NCI-H774 (cell line): ENCODE measurements at places on chromosomes 12 and 14.

DNA sequence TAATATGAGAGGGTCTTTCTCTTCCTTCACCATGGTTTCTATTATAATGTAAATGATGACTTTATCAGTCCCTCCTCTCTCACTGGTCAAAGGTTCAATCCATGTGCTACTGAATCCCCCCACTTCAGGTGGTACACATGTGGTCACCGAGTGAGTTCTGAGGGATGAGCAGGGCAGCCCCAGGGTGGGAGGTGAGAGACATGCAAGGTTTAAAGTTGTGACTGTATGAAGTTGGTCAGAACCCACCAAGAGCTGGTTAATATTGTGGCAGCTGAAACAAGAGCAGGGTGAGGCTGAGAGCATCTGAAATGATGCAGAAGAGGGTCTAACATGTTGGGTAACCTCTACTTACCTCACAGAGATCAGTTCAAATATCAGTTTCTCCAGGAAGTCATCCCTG is 444.7 kb upstream of the FBXO33 start:
- DNase-seq = no peak

- DNase-seq = no peak
Measured at GRCh38 chr14:94682061-94682516, 69.9 kb downstream of the SERPINA3 start.

- no peak for DNase-seq
Measured at GRCh38 chr12:59808317-59808910, 212.6 kb downstream of the SLC16A7 start.

- DNase-seq = no peak
Measured at GRCh38 chr12:68595241-68595640, 15.5 kb upstream of the RAP1B start.

DNA sequence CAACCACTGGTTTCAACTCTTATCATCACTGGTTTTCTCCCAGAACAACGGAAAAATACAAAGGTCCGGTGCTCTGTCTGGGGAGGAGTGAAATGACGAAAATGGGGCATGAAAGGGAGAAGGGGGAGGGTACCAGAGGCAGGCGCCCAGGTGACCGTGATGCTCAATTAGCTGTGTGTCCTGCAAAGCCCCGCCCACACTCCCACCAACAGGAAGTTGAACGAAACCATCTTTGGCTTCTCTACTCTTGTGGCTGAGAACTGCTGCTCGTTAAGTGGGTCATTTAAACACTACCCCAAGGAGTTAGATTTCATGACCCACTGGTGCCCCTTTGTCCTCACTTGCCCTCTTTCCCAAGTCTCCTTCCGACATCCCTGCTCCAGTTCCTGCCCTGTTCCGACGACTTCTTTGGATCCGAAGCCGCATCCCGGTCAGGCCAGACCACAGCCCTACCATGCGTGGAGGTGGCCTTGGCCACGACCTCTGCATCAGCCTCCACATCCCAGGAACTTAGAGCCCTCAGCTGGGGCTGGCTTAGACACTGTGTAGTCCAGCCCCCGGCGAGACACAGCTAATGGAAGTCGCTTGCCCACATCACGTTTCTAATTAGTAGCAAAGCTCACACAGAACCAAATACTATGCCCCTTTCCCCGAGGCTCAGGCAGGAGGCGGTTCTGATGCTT is 11.4 kb upstream of the LRTM2 start:
- DNase-seq = no peak

- DNase-seq = no peak
Measured at GRCh38 chr12:94074216-94074979, 74.0 kb upstream of the PLXNC1 start.

DNA sequence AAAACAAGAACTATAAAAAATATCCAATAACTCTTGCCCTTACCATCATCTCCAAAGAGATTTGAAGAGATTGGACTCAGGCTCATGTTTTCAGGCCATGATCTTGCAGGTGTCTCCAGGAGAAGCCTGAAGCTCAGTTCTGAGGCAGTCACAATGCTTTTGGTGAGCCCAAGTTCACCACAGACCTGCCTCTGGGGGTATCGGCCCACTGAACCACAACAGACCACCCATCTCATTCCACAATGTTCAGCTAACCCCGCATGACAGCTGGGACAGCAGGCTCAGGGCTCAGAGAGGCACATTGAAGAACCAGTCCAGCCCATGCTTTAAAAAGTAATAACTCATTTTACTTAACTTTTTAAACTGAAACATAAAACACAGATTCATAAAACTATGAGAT is 28.3 kb upstream of the APOLD1 start:
- DNase-seq = no peak

GRCh38 chr14:57262117-57262516 is 6.6 kb downstream of the EXOC5 start:
- no peak for DNase-seq

- peak; percentile 25 for DNase-seq
Measured at GRCh38 chr12:10190558-10191388, 11.9 kb downstream of the TMEM52B start.
